AG09309 (cell line): ENCODE measurements at places on chromosomes 2 and 18.

DNA sequence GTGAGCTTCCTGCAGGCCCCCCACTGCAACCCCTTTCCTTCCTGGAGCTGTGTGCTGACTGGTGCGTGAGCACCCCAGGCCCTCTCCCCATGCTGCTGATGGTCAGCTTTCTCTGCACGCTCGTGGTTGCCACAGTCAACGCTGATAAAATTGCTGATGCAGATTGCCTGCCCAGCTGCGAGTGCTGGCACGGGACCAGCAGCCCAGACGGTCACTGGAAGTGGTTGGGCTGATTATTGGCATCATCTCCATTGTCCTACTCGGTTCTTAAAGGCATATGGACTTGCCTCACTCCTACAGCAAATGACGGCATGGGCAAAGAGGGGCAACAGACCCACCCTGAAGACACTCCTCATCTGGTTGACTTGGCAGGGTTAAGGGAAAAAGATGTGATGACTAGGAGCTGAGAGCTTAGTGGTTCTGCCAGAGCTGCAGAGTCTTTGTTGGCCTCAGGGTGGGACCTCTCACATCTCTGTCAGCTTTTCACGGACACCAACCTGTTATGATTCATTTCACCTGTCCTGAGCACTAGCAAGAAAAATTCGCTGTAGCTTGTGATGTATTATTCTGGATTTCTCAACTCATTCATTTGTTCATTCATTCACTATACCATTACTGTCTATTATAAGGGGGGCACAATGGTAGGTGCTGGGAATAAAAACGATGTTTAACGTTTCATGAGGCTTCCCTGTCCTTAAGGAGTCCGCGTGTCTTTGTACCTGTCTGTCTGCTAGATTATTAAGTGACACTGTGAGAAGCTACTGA lies 38.4 kb downstream of the PAX8 start:
- DNase-seq, result peak; percentile 89

DNA sequence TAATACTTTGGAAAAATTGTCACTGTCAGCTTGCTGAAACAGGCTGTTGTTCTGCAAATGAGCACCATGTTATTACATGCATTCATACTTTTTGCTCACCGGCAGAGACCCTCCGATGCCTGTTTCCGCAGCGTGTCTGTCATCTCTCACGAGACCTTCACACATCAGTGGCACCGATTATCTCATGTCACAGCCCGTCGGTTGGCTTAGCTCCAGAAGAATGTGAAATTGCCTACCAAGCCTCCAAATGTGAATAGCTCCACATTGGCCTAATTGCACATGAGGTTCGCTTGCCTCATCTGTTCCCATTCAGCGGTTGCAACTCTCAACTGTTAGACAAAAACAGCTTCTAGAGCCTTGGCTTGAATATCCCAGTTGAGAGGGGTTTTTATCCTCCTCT lies 233.0 kb downstream of the ACTR3 start:
- no peak for DNase-seq

DNA sequence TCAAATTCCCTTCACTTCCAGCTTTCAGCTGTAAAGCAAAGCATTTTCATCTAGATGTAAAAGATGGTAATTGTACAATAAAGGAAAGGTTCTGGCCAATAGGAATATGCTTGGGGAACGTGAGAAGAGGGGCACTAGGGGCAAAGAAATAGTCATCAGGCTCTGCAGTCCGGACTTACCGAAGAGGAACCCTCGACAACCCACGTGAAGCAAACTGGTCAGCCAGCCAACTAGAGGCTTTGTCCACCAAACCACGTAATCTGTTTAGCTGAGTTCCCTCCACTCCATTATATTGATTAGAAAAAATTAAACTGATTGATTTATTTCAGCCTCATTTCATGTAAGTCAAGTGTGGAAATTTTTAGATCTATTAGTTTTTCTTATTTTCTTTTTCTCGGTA lies 300.4 kb upstream of the FANCL start:
- DNase-seq, result no peak

DNA sequence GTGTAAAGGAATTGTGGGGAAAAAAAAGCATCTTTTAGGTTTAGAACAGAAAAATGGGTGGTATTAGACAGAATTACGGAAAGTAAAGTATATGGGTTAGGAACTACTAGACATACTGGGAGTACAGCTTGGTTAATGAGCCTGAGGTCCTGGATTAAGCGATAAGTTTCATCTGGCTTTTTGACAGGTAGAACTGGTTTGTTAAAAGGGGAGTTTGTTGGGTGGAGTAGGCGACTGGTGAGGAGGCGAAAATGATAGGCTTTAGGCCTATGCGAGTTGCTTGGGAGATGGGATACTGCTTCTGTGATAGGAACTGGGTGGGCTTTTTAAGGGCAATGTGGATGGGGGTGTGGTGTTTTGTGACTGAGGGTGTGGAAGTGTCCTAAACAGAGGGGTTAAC lies 56.5 kb downstream of the KYNU start:
- DNase-seq, result no peak

DNA sequence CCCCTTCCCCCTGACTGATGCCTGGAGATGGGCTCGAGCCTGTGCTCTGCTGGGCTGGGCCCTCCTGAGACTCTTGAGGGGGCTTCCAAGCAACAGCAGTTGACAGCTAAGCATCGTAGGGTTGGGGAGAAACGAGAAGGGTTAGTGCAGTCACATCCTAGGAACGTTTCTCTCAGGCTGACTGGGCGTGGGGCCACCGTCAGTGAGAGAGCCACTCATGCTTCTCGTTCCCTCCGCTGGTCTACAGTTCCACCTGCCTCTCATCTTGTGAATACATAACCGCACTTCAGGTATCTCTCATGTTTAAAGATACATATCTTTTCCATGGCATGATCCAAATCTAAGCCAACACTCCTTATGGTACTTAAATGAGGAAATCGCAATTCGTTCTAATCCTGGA lies 66.4 kb downstream of the TRAPPC12 start:
- DNase-seq, result no peak

DNA sequence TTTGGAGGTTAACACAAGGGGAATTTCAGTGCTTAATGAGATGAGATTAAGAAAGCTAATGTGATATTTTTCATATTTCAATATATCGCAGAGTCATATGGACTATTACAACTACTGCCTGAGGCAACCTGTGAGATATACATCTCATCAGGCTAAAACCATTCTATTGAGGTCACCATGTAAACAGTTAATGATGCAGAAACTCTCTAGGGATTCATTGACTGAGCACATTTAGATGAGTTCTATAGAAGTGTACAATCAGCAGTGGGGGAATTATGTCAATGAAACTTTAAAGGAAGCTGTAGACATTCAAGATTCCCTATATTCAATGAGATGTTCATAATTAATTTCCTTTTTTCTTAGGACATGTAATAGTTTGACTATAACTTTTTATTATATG lies 687.4 kb upstream of the SYT4 start:
- DNase-seq, result no peak

DNA sequence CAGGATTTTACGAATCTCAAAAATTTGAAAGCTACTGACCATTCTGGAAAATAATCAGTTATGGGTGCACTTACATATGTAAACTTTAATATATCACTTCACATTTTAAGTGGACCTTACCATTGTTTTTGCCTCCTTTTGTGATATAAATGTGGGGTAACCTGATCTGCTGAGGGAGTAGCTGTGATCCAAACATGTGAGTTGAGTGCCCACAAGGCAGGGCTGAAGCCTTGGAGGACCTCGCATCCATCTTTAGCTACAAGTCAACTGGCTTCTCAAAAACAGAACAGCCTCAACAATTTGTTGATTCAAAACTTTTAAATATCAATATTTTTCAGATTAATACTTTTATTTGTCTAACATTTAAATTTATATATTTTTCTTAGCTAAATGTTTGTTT lies 178.2 kb downstream of the PLCL1 start:
- no peak for DNase-seq

- no peak for DNase-seq
Observed at GRCh38 chr18:24019641-24020331, 5.2 kb downstream of the TTC39C start.

- DNase-seq, result no peak
Observed at GRCh38 chr18:14974576-14974975, 226.6 kb downstream of the ANKRD30B start.

DNA sequence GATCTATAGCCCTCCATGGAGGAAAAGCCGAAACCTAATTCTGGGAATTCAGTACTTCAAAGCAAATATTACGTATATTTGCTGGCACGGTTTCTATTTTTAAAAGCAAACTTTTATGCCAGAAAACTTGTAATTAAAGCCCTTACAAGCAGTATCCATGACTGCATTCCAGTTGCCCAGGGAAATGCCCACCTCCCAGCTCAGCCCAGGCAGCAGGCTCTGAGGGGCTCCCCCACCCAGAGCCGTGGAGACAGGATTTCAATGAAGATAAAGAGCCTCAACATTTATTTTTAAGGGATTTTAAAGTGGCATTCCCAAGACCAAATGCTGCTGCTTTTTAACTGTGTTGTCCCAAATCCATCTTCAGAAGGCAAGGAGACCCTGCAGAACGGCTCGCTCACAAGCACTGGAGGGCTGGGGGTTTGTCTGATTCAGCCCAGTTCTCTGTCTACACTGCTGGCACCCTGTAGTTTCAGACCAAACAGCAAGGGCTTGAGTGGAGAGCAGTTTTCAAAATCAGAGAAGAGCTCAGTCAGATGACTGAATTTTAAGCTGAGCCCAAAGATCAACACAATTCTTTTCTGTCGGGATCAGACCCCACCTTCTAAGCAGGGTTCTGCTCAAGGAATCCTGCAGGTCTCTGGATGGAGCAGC lies 105.1 kb downstream of the KCNF1 start:
- no peak for DNase-seq

GRCh38 chr2:14016289-14016955 lies 616.1 kb upstream of the LRATD1 start:
- no peak for DNase-seq

- DNase-seq, result no peak
Observed at GRCh38 chr2:240353944-240354343, 81.5 kb upstream of the GPC1 start.
